ENCODE measurements at places on chromosomes 13 and 19.
A peak's percentile ranks its signal among the peaks of the same experiment; 100 is the strongest.

DNA sequence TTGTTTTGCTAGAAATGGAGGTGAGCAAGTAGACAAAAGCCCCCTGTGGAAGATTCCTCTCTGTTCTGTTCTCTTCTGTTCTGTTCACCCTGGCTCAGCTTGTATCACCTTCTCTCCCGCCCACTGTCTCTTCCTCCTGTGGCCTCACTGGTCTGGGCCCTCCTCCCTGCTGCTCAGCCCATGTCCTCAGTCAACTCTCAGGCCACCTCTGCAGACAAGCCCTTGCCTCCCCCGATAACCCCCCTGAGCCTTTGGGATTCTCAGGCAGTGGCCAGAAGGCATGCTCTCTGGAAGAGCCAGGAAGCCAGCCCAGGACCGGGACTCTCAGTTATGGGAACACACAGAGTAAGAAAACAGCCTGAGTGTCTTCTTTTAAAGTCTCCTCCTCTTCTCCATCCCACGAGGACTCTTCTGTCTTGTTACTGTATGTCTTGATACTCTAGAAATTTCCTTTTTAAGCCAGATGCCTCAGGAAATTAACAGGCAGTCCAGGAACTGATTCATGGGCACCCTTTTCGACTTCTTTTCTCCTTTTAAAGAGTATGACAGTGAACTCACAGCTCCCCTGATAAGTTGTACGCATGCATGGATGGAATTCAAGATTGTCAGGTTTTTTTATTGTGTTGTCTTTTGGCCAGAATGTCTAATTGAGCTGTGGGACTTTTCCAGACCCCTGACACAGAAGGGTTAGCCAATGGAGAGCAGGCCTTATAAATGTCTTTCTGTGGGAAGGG is 33.7 kb downstream of the SHISA2 start:
- H3K4me1 ChIP-seq: no peaks in the 10 kb centered on the region
- no peak overlapping the region for H3K4me3 ChIP-seq
- no peaks in the 10 kb centered on the region for H3K27me3 ChIP-seq
- H3K27ac ChIP-seq: no peak overlapping the region
- DNase-seq: no peak

DNA sequence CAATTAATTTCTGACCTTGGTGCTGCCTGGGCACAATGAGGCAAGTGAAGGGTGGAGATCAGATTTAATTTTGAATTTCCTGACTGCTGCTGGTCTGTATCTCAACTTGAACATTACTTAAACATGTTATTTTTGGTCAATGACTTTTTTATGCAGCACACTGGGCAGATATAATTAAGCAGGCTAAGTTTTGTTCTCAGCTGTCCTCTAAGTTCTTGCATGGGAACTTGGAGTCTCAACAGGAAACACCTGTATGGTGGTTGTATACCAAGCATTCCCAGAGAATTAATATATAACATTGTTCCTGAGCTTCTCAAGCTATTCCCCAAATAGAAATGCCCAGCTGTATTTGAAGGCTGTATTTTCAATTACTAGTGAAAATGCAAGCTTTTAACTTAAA is 113.5 kb upstream of the EDNRB start:
- no peaks in the 10 kb centered on the region for H3K27me3 ChIP-seq
- peak overlapping the region; percentile 67 for H3K27ac ChIP-seq
- no peaks in the 10 kb centered on the region for H3K36me3 ChIP-seq
- DNase-seq: peak; percentile 43
- H3K4me1 ChIP-seq: peaks cover 22% of the 10 kb centered on the region

- no peak within 1 kb of the TSS for H3K27ac ChIP-seq
- no peaks in the 10 kb centered on the region for H3K27me3 ChIP-seq
- no peak for DNase-seq
- no peaks in the 10 kb centered on the region for H3K4me1 ChIP-seq
Measured at GRCh38 chr13:44373601-44374347, at the start of gene SERP2. SERP2 (plus strand) TSS chr13:44373824; CDS start chr13:44374026, 202 bp downstream.

DNA sequence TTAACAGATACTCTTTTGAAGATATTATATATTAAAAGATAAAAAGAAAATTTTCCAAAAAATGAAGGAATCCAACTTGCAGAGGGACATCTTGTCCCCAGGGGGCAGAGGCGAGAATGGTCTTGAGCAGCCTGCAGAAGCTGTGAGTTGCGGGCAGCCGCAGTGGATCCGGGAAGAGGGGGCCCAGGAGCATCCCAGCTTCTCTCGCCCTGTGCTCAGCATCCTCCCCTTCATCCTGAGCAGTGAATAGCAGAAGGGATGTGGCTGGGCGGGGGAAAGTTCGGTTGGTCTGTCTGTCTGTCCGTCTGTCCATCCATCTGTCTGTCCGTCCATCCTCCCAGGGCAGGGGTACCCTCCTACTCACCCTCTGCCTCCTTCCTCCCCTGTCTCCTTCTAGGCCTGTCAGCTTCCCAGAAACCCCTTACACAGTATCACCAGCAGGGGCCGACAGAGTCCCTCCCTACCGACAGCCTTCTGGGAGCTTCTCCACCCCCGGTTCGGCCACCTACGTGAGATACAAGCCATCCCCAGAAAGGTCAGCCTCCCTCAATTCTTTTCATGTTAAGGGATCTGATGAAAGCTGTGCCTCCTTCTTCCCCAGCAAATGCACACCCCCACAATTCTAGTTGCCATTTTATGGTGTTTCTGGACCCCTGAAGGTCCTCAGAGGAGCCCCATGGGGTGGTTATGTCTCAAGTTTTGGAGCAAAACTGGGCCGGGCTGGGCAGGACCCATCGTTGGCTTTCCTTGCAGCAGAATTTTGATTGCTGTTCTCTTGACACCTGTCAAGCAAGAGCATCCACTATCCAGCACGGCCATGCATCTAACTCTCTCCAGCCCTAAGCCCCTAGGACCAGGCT is 81.6 kb downstream of the DPF1 start:
- H3K4me1 ChIP-seq: no peaks in the 10 kb centered on the region
- no peak overlapping the region for H3K27ac ChIP-seq
- H3K4me3 ChIP-seq: no peak overlapping the region
- H3K36me3 ChIP-seq: no peaks in the 10 kb centered on the region
- no peak for DNase-seq

DNA sequence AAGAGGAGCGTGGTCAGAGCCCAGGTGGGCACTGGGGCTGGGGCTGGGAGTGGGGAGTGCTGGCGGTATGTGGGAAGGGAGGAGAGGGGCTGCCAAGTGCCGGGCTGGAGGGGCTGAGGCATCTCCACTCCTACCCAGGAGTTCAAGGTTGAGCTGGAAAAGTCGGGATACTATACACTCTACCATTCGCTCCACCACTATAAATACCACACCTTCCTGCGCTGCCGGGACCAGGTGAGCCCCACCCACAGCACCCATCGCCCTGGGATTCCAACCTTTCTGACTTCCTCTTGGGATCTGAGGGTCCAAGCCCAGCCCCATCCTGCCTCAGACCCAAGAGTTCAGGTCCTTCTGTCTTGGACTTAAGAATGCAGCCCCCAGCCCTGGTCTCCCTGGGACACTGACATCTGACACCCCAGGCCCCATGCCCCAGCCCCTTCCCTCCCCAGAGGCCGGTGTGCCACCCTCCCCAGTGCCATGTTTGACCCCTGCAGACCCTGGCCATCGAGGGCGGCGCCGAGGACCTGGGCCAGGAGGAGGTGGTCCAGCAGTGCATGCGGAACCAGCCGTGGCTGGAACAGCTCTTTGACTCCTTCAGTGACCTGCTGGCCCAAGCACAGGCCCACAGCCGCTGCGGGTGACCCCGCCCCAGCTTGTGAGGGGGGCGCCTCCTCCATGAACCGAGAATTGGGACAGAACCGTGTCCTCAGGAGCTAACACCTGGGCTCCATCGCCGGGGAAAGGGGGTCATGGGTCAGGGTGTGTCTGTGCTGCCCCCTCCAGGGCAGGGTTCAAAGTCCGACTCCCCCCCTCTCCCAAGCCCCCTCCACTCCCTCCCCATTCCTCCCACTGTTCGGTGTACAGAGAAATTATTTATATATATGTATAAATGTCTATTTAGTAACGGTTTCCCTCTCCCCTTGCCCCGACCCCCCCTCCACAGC is 14.7 kb downstream of the RRAS start:
- no peak for DNase-seq
- H3K27ac ChIP-seq: no peak overlapping the region
- H3K4me3 ChIP-seq: no peak overlapping the region

DNA sequence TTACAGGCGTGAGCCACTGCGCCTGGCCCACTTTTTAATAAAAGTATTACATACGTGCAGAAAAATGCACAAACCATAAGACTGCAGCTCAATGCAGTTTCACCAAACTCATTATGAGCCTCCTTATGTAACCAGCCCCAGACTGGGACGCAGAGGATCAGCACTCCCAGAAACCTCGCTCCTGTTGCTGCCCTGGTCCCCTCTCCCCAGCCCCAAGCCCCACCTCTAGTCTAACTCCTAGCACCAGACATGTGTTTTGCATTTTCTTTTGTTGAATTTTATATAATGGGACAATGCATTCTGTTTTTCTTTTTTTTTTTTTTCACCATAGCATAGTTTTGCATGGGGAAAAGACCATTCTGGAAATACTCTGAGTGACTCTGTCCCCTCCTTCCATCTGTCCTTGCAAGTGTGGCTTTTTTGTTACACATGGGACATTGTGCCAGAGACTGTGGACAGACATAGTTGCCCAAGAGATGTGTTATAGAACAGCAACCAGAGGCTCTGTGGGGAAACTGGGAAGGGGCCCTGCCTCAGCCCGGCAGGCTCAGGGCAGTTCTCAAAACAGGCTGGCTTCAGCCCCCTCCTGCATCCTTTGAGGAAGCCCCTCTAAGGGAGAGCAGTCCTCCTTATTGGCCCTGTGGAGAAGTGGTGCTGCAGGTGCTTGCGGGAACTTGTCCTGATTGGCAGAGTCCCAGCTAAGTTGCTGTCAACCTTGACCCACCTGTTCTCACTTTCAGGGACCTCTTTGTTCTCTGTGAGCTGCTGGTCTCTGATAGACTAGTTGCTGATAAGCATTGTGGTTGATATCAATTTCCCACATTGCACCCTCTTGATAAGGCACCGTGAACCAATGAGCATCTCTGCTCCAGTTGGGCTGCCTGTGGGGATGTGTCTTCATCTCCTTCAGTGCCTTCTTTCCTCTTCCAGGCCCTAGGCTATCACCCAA is 13.8 kb upstream of the OLFM4 start:
- H3K36me3 ChIP-seq: no peaks in the 10 kb centered on the region
- H3K27ac ChIP-seq: no peak overlapping the region
- DNase-seq: no peak
- peaks cover 4% of the 10 kb centered on the region for H3K4me1 ChIP-seq

GRCh38 chr13:72284791-72285190 is 417.8 kb upstream of the DACH1 start:
- H3K27ac ChIP-seq: no peak overlapping the region
- H3K4me3 ChIP-seq: no peak overlapping the region
- H3K4me1 ChIP-seq: no peaks in the 10 kb centered on the region
- no peak for DNase-seq

GRCh38 chr13:51258612-51259548 is 36.7 kb downstream of the FAM124A start:
- no peak overlapping the region for H3K27ac ChIP-seq
- DNase-seq: no peak
- H3K27me3 ChIP-seq: no peaks in the 10 kb centered on the region
- H3K36me3 ChIP-seq: no peaks in the 10 kb centered on the region
- no peak overlapping the region for H3K4me3 ChIP-seq
- 0 out of 2 replicates have a peak, but pooled peaks cover under 1% of the 10 kb centered on the region for H3K4me1 ChIP-seq

- H3K36me3 ChIP-seq: no peaks in the 10 kb centered on the region
- H3K4me1 ChIP-seq: no peaks in the 10 kb centered on the region
- H3K27me3 ChIP-seq: peaks cover 81% of the 10 kb centered on the region
- H3K27ac ChIP-seq: no peak overlapping the region
- DNase-seq: no peak
- H3K4me3 ChIP-seq: no peak overlapping the region
Measured at GRCh38 chr19:3356805-3357204, 9.6 kb upstream of the NFIC start.

DNA sequence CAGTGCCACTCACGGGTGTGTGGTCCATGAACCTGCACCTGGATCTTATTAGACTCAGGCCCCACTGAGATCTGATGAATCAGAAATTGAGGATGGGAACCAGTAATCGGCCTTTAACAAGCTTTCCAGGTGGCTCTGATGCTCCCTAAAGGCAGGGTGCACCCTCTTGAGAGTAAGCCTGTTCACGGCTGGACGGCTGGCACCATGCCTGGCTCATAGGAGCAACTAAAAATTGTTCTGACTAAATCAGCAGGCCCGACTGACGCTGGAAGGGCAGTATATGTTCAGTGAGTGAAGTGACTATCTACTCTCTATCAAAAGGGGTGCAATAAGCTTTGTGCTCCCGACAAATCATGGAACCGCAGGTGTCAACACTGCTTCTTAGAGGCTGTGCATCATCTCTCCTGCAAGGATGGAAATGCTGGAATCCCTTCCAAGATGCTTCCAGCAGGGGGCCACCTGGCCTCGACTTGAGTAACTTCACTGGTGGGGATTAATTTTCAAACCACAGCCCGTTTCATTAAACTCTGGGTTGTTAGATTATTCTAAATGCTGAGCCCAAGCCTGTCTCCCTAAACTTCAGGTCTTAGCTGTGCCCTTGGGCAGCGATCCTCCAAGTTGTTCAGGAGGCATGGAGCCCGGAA is 28.4 kb downstream of the TMTC4 start:
- no peak overlapping the region for H3K27ac ChIP-seq
- DNase-seq: no peak
- no peaks in the 10 kb centered on the region for H3K36me3 ChIP-seq
- H3K4me3 ChIP-seq: no peak overlapping the region
- H3K27me3 ChIP-seq: no peaks in the 10 kb centered on the region

DNA sequence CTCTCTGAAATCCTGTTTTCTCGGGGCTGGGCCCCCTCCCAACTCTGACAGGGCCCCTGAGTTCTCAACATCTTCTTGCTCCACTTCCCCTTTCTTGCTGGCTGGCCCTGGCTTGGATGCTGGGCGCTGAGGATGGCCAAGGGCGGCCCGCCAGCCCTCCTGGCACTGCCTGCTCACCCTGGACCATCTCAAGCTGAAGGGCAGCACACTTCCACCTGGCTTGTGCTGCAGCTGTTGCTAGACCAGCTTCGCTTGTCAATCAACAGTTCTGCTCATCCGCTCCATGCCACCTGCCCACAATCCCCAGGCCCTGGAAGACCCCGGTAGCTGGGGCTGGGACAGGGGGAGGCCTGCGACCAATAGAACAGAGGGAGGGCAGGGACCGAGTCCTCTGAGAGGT is 6.9 kb upstream of the GMIP start:
- H3K27ac ChIP-seq: no peak overlapping the region
- DNase-seq: no peak
- H3K4me1 ChIP-seq: no peaks in the 10 kb centered on the region
- H3K4me3 ChIP-seq: no peak overlapping the region
- no peaks in the 10 kb centered on the region for H3K27me3 ChIP-seq

DNA sequence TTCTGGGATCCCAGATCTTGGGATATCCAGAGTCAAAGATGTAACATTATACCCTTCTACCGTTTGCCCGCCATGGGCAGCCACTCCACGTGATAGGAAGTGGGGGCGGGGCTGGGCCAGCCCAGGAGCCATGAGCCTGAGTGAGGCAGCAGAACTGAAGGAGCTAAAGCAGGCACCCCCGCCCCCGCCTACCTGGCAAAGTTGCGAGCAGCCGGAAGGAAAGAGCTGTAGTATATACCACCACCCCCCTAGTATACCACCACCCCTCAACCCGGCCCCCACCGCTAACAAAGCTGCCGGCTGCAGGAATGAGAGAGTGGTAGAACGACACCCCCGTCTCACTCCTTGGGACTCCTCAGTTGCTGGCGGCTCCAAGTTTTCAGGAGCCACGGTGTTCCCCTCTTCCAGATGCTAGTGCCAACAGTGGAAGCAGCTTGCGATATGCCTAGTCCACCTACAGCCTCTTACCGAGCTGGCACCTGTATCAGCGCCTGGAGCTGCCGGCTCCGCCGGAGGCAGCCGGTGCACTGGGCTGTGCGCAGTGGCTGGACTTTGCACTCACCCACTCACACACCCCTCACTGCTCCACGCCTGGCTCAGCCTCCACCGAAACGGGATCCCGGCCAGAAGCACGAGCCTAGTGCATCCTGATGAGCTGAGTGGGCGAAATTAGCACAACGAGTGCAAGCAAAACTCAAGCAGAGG is 230.7 kb upstream of the PRR20A start:
- no peaks in the 10 kb centered on the region for H3K4me1 ChIP-seq
- no peak for DNase-seq
- no peaks in the 10 kb centered on the region for H3K36me3 ChIP-seq
- no peak overlapping the region for H3K4me3 ChIP-seq
